Stimulated activated CD8-positive, alpha-beta memory T cell treated with anti-CD3 and anti-CD28 coated beads, Interleukin-4, amount 100 ng/mL, for 1 hour (primary cell): ENCODE measurements at places on chromosomes 3 and 15.

- DNase-seq, result no peak
Observed at GRCh38 chr3:115347737-115348136, 200.6 kb upstream of the ZBTB20 start.

- no peak for DNase-seq
Observed at GRCh38 chr15:67587331-67587730, 44.8 kb downstream of the MAP2K5 start.

- no peak for DNase-seq
Observed at GRCh38 chr3:144502402-144502801, 530.8 kb downstream of the DIPK2A start.

GRCh38 chr3:125077864-125078263, 22.1 kb upstream of the HEG1 start:
- no peak for DNase-seq

DNA sequence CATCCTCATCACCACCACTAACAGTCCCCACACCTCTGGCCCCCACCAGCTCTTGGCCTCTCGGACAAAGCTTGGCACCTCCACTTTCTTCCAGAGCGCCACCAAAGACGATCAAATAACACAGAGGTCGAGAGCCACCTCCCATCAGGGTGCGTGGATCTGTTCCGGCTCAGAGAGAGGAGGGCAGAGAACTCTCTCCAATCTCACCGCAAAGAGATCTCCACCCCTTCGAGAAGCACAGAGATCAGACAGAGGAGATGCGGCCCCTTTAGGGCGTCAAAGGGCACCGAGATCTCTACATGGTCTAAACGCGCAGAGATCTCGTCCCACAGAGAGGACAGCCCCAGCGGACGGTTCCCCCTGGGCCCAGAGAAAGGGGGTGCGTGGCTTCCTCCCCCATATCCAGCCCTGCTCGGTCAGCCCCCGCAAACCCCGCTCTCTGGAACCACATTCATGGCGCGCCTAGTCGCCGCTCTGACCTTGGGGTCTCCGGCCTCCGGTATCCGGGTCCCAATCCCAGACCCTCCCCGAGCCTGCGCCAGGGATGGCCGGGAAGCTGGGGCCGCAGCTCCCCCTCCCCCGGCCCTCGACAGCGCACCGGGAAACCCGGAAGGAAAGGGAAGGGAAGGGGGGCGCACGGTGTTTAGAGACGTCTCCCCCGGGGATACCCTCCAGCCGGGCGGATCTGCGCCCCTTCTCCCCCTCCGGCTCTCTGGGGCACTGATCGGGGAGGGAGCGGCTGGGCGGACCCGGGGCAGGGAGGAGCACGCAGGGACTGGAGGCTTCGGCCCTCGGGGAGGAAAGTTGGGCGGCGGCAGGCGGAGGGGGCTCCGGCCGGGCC, 608 bp downstream of the SCN5A start:
- DNase-seq, result no peak
